ENCODE measurements at places on chromosomes 6 and 20.

GRCh38 chr6:129507846-129508245, 202.1 kb downstream of the ARHGAP18 start:
- no peaks in the 10 kb centered on the region for H3K36me3 ChIP-seq
- DNase-seq: no peak
- no peak overlapping the region for H3K4me3 ChIP-seq
- H3K27ac ChIP-seq: no peak overlapping the region
- no peaks in the 10 kb centered on the region for H3K4me1 ChIP-seq

DNA sequence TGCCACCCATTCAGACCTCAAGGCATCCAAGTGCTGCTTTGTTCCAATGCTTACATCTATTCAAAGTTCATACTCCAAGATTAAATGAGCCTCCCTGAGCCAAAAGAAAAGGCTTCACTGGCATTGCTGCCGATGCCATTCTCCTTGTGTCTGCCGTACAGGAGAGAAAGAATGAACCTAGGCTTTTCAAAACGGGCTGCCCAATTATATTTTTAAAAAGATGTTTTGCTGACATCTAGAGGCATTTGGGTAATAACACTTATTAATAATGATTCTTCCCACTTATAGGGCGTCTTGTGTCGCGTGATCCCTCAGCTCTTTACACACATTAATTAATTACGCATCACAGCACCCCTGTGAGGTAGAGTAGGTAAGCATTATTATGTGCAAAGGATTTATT, 545.6 kb downstream of the PKHD1 start:
- no peak overlapping the region for H3K27ac ChIP-seq
- DNase-seq: no peak
- H3K4me3 ChIP-seq: no peak overlapping the region
- H3K27me3 ChIP-seq: peaks cover 6% of the 10 kb centered on the region

DNA sequence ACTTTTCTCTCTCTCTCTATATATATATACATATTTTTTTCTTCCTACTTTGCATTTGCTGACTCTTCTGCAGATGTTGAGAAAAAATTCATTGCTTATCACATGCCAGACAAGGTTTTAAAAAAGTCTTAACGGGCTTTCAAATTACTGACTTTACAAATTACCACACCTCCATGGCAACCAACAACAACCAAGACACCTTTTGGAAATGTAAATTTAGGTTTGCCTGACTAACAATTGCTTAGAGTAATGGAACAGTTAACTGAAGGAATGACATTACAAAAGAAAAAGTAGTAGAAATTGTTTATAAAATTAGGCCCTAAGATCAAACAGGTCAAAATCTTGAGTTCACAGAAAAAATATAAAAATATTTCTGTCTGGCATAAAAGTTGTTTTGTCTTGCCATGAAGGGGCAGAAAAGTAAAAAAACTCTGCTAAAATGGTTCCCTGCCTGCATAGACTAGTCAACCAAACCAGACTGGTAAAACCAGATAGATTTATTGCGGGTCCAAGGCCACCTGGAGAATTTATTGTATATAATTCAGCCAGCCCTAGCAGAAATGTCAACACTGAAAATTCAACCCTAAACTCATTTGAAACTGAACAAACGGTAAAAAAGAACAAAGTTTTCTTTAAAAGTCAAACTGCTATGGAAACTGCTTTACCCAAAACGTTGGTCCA, 92.8 kb upstream of the FRMD1 start:
- H3K36me3 ChIP-seq: no peaks in the 10 kb centered on the region
- no peak for DNase-seq
- no peak overlapping the region for H3K4me3 ChIP-seq
- no peak overlapping the region for H3K27ac ChIP-seq

- no peak for DNase-seq
- peaks cover 57% of the 10 kb centered on the region for H3K36me3 ChIP-seq
- H3K4me3 ChIP-seq: no peak overlapping the region
- peaks cover 13% of the 10 kb centered on the region for H3K4me1 ChIP-seq
- H3K27ac ChIP-seq: no peak overlapping the region
- no peaks in the 10 kb centered on the region for H3K27me3 ChIP-seq
Measured at GRCh38 chr20:34495916-34496315, 20.3 kb upstream of the DYNLRB1 start.

- no peaks in the 10 kb centered on the region for H3K27me3 ChIP-seq
- no peaks in the 10 kb centered on the region for H3K4me1 ChIP-seq
- no peak overlapping the region for H3K4me3 ChIP-seq
- DNase-seq: no peak
Measured at GRCh38 chr6:95280686-95281273, 296.6 kb upstream of the MANEA start.

DNA sequence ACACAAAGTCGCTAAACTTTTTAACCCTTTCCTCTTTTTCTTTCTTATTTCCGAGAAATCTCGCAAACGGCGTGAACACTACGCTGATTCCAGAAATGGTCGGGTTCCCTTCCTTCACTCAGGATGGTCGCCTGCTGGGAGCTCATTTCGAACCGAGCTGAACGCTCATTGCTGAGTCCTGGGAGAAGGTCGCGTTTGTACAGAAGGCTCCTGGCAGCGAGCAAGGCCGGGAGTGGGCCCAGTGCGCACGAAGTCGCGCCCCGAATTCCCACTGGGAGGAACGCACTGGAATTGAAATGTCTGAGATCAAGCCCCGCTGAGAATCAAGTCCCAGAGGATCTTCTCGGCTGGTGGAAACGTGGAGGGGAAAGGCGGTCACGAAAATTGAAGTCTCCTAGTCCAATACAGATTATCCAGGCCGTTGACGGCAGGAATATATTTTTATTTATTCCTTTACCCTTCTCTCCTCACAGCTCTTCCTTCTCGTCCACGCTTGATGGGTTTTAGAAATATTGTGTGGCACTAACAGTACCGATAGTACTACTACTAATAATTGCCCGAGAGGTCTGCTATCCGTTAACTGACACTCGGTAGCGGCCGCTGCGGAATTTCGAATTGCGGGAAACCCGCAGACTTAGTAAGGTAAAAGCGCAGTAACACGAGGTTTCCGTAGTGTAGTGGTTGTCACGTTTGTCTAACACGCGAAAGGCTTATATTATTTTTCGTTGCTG, 207.2 kb upstream of the ZNF184 start:
- peak overlapping the region; percentile 22 for H3K4me3 ChIP-seq
- H3K4me1 ChIP-seq: peaks cover 21% of the 10 kb centered on the region
- no peak overlapping the region for H3K27ac ChIP-seq
- peaks cover 12% of the 10 kb centered on the region for H3K36me3 ChIP-seq
- H3K27me3 ChIP-seq: peaks cover 79% of the 10 kb centered on the region

DNA sequence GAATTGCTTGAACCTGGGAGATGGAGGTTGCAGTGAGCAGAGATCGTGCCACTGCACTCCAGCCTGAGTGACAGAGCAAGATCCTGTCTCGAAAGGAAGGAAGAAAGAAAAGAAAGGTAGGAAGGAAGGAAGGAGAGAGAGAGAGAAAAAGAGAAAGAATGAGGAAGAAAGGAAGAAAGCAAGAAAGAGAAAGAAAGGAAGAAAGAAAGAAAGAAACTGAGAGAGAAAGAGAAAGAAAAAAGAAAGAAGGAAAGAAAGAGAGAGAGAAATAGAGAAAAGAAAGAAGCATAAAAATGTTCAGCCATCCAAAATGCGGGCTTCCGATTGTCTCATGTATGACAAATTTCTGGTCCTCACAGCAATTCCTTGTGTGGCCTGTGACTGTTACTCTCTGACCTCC, 22.8 kb downstream of the MUC22 start:
- H3K27me3 ChIP-seq: peaks cover 68% of the 10 kb centered on the region
- no peak overlapping the region for H3K4me3 ChIP-seq
- no peaks in the 10 kb centered on the region for H3K36me3 ChIP-seq
- H3K27ac ChIP-seq: no peak overlapping the region
- DNase-seq: no peak

DNA sequence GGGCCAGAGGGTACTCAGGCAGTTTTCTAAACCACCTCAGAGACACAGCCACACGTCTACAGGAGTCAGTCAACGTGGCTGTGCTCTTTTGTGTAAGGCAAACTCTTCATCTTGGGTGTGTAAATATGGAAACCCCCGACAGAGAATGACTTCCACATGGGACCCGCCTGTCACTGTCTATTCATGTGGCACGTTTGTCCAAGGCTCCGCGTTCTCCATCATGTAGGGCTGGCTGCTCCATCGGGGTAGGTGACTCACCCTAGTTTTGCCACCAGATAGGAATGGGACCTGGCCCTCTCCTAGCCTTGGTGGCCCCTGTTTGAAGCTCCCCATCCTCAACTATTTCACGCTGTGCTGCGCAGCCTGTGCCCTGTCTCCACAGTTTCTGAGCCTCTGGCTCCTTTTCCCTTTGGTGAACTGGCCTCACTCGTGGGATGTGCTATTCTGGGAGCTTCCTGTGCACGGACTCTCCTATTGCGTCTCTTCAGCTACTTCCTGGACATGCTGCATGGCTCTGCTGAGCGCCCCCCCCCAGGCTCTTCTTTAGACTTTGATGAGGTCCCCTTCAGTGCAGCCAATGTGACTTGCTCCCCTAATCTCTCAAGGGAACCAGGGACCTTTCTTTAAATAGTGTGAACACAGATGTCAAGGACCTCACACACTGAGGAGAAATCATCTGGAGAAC, 143.2 kb upstream of the PDE10A start:
- DNase-seq: no peak
- H3K27me3 ChIP-seq: peaks cover 55% of the 10 kb centered on the region
- H3K27ac ChIP-seq: no peak overlapping the region
- H3K4me1 ChIP-seq: peaks cover 6% of the 10 kb centered on the region

Measured in naive B cell (primary cell).